ENCODE measurements at places on chromosomes 13 and 19.
A peak's percentile ranks its signal among the peaks of the same experiment; 100 is the strongest.

- DNase-seq = no peak
Measured at GRCh38 chr13:48748681-48749080, 95.0 kb downstream of the CYSLTR2 start.

DNA sequence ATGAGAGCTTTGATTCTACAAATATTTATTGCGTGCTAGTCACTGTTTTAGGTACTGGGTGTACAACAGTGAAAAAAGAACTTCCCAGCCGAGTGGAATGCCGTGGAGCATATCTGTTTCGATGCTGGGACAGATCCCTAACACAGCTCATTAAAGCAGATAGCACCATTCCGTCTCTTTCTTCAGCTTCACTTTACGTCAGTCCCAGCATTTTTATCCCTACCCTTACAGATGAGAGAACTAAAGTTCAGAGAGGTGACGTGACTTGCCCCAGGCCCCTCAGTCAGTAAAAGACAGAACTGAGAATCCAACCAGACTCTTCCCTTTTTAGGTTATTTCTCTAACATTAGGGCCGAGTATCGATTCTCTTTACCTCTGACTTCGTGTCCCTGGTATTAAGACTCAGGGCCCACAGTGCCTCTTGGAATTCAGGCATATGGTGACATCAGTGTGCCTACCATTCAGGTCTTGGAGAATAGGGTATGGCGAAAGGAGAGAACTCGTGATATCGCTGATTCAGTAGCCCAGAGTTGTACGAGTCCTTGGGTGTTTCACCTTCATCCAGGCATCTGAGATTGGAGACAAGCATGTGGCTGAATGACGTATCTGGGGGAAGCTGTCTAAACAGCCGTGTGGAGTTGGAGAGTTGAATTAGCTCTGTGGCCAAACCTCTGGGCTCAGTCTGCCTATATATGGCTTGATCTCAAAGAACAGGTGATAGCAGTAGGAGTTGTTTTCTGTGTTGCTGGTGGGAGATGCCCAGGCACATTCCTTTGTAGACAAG lies 27.1 kb downstream of the ACTN4 start:
- no peak for DNase-seq

GRCh38 chr13:72368031-72368430 lies 359.4 kb downstream of the MZT1 start:
- DNase-seq = no peak

DNA sequence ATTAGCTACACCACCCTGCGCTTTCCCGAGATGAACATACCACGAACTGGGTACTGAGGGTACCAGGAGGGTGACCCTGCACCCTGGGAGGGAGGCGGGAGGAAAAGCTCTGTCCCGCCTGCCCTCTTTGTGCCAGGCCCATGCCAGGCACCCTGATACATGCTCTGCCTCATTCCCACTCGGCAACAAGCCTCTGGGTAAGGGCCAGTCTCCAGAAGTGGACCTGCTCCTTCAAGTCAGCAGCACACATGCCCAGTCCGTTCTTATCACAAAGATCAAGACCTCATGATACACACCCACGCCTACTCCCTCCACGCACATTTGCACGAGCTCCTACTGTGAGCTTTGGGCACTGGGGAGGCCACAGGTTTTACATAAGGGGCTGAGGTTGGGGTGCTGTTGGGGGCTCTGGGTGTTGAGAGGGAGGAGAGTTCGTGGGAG lies 2.0 kb upstream of the FFAR1 start:
- DNase-seq = no peak

GRCh38 chr19:42252365-42253244 lies 2.3 kb downstream of the ERF start:
- DNase-seq = no peak

DNA sequence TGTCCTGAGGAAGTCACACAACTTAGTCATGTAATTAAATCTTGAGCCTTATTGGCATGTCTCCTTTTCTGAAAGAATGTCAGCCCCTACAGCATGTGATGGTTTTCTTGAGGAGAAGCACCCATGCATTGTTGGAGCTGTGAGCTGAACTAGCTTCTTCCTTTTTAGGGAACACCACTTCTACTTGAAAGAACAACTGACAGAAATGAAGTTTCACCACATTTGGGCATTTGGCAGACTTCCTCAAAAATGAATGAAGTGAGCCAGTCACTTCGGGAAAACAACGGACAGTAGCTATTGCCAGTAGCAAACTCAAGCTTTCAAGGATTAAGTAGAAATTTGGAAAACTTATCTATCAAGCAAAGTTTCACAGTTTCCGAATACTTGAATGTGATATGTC lies 1351.3 kb downstream of the EFNB2 start:
- DNase-seq = peak; percentile 16

GRCh38 chr19:5333581-5334365 lies 6.8 kb downstream of the PTPRS start:
- DNase-seq = no peak

All from AML-193 (cell line).